Liver (tissue), 10 donors: ENCODE measurements at places on chromosomes 6 and 20. TPM values are rescaled to one million over a fixed set of nuclear protein-coding genes. Genes with fewer than 3 reads are reported as not detected.

DNA sequence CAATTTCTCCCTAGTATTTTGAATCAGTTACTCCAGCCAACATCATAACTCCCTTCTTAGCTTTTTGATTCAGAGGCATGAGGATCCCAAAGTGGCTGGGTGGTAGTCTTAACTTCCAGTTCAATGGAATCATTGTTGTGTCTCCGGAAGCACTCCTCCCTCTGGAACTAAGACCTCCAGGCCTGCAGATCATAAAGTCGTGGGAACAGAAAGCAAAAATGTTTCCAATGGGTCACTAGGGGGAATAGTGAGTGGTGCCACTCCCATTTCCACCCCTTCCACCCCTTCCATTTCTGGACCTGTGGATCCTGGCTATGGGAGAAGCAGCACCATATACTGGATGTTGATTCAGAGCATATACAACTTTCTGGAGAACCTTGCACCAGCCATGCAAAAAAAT lies 130.8 kb downstream of the SGK1 start:
- H3K27ac ChIP-seq, result no peak overlapping the region
- H3K36me3 ChIP-seq, result no peaks in the 10 kb centered on the region
- no peaks in the 10 kb centered on the region for H3K27me3 ChIP-seq
- H3K4me1 ChIP-seq, result no peaks in the 10 kb centered on the region
- no peak overlapping the region for H3K4me3 ChIP-seq
- DNase-seq, result no peak

- H3K36me3 ChIP-seq, result no peaks in the 10 kb centered on the region
- no peak overlapping the region for H3K4me3 ChIP-seq
- no peak overlapping the region for H3K27ac ChIP-seq
- no peak for DNase-seq
Measured at GRCh38 chr6:16600026-16600425, 161.2 kb downstream of the ATXN1 start.

RBL1 gene
- 3.3 TPM for total RNA-seq

DNA sequence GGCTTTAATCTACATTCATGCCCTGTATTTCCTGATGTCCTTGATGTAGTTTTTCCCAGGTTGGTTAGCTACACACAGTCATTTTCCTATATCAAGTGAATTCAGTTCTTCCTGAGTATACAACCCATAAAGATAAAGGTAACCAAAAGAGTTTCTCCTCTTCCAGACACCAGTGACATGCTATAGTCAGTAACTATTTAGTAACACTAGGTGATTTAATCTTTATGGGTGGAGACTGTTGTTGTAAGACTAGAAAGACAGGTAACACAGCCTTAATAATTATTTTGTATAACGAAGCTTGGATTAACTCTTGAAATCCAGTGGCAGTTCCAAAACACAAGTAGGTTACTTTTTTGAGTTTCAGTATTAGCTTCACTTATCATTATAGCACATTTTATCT lies 17.6 kb downstream of the MCUR1 start:
- DNase-seq, result no peak
- H3K4me3 ChIP-seq, result no peak overlapping the region
- H3K4me1 ChIP-seq, result no peaks in the 10 kb centered on the region
- H3K27me3 ChIP-seq, result no peaks in the 10 kb centered on the region

- H3K27ac ChIP-seq, result peak overlapping the region; percentile 59
- DNase-seq, result no peak
- H3K4me3 ChIP-seq, result no peak overlapping the region
- H3K27me3 ChIP-seq, result no peaks in the 10 kb centered on the region
Measured at GRCh38 chr20:44601801-44602204, 19.4 kb downstream of the PKIG start.

- H3K36me3 ChIP-seq, result no peaks in the 10 kb centered on the region
- no peak overlapping the region for H3K4me3 ChIP-seq
- no peak overlapping the region for H3K27ac ChIP-seq
- DNase-seq, result no peak
Measured at GRCh38 chr6:49923826-49924225, 40.1 kb downstream of the DEFB114 start.

DNA sequence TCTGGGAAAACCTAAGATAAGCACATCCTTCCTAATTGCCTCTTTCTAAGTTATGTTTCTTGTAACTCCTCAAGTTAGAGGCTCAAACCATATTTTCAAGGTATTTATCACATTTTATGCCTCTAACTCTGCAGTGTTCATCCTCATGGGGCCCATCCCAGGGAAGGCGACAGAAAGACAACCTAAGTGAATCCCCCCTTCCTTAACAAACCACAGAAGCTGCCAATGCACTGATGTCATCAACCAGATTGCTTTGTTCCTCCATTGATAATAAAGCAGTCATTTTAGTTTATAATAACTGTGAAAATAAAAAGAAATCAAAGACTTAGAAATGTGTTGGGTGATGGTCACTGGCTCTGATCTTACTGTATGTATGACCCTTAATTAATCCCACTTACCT lies 119.5 kb upstream of the TCF21 start:
- no peak overlapping the region for H3K4me3 ChIP-seq
- H3K36me3 ChIP-seq, result no peaks in the 10 kb centered on the region
- DNase-seq, result no peak
- H3K4me1 ChIP-seq, result no peaks in the 10 kb centered on the region
- H3K27ac ChIP-seq, result no peak overlapping the region
- H3K27me3 ChIP-seq, result no peaks in the 10 kb centered on the region

DNA sequence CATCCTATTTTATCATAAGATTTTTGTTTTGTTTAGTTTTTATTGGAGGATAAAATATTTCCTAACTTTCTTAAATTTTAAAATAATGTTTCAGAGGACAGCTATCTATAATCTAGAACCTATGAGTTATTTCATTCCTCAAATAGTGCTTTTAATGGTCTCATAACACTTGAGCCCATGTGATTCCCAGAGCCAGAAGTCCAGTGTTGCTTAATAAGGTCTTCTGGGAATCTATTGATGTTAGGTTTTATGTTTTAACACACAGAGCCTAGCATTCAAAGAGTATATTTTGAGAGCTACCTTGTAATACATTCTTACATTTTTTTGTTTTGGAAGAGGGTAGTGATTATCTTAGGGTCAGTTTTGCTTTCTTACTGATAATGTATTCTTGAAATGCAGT lies 200.2 kb downstream of the CENPW start:
- H3K36me3 ChIP-seq, result no peaks in the 10 kb centered on the region
- no peak overlapping the region for H3K4me3 ChIP-seq
- H3K27ac ChIP-seq, result no peak overlapping the region

TGM3 gene
- 0.05 TPM for total RNA-seq

- DNase-seq, result no peak
- H3K4me3 ChIP-seq, result no peak overlapping the region
- no peaks in the 10 kb centered on the region for H3K36me3 ChIP-seq
- no peaks in the 10 kb centered on the region for H3K4me1 ChIP-seq
- no peaks in the 10 kb centered on the region for H3K27me3 ChIP-seq
Measured at GRCh38 chr6:10276660-10277287, 138.1 kb downstream of the TFAP2A start.

PREX1 gene
- 16.4 TPM for total RNA-seq

- peaks cover 2% of the 10 kb centered on the region for H3K27me3 ChIP-seq
- no peak overlapping the region for H3K27ac ChIP-seq
- DNase-seq, result no peak
- no peaks in the 10 kb centered on the region for H3K36me3 ChIP-seq
Measured at GRCh38 chr20:2750491-2751251, 49.8 kb downstream of the CPXM1 start.

DNA sequence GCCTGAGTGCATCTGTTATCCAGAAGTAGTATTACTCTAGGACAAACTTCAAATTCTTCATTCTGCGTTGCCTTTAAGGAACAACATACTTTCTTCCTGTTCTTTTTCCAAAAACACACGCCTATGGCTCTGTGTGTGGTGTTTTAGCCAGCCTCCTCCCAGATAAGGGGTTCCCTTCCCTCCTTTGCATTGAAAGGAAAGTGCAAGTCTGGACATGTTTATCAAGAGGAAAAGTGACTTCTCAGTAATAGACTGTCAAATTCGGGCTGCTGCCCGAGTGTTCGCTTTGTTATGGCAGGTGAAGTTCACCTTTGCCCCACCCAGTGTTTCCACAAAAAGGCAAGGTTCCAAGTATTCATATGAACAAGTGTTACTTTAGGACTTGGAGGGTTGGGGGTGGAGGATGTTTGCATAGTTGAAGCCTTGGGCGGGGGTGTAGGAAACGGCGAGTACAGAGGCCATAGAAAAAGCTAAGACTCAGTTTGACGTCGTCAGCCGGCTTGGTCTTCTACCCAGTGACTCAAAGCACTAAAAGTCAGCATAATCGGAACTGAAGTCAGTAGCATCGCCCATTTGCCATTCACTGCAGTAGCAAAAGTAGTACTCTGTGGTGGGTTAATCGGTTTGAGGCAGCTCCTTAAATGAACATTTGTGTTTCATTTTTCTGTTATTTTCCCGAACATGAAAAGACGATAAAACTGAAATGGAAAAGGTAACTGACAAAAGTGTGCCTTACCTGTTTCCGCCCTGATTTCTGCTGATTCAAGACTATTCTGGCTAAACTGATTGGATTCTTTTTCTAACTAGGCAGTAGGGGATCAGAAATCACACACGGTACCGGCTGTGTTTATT lies 12.5 kb downstream of the PRDM1 start:
- H3K4me3 ChIP-seq, result peak overlapping the region; percentile 10
- H3K36me3 ChIP-seq, result no peaks in the 10 kb centered on the region
- peak overlapping the region; percentile 62 for H3K27ac ChIP-seq
- DNase-seq, result no peak
- no peaks in the 10 kb centered on the region for H3K27me3 ChIP-seq

DNA sequence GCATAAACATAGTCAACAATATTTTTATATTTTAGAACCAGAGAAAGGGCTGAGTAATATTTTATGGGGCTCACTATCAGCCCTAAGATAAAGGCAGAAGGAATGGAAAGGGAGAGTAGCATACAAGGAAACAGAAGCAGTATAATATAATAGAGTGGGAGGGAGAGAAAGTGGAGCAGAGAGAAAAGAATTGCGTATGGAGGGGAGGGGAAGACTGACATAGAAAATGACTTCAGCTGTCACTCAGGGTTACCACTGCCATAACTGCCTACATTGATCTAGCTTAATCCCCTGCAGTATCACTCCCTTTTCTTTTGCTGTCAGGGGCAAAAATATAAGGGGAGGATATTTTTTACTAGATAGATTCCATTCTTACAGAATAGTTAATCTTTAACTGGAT lies 1133.5 kb upstream of the MAP3K7 start:
- no peaks in the 10 kb centered on the region for H3K27me3 ChIP-seq
- H3K4me1 ChIP-seq, result no peaks in the 10 kb centered on the region
- no peak for DNase-seq
- no peaks in the 10 kb centered on the region for H3K36me3 ChIP-seq

ASCC3 gene
- total RNA-seq, result 19.6 TPM
